DND-41 (cell line): ENCODE measurements at places on chromosomes 7 and 10.

GRCh38 chr10:60260321-60260720 is 129.4 kb downstream of the ANK3 start:
- DNase-seq: no peak

- no peak for DNase-seq
Observed at GRCh38 chr10:227014-227413, 91.8 kb downstream of the ZMYND11 start.

GRCh38 chr10:44927352-44927751 is 16.2 kb downstream of the TMEM72 start:
- no peak for DNase-seq

DNA sequence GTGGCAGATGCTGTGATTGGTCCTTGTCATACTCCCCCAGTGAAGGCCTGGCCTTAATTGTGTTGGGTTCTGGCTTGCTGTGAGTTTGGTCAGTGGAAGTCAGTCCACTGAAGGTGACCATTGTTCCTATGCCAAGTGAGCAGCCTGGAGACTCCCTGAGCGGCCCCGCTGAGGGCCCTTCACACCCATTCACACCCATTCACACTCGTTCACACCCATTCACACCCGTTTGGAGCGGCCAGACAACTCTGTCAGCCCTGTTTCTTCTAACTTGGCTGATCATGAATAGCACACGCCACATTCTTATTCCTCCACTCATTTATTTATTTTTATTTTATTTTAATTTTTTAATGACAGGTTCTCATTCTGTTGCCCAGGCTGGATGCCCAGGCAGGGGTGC is 61.5 kb downstream of the C10orf120 start:
- no peak for DNase-seq

- DNase-seq: peak; percentile 21
Observed at GRCh38 chr7:131218727-131219128, 108.9 kb upstream of the MKLN1 start.

- DNase-seq: no peak
Observed at GRCh38 chr10:3761021-3761686, 23.9 kb downstream of the KLF6 start.

- DNase-seq: no peak
Observed at GRCh38 chr7:77538281-77539212, 1.5 kb downstream of the PTPN12 start.

DNA sequence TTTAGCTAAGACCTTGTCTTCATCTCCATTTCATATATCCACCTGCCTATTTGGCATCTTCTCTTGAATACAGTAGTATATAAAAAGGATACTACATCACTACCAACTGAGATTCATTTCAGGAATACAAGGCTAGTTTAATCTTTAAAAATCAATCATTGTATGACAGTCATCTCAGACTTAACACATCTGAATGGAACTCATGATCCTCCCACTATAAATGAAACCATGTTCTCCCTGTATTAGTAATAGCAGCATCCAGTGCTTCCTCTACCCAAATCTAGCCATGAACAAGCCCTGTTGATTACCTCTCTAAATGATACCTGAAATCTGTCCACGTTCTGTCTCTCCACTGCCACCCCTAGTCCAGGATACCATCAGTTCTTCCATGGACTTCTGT is 196.2 kb downstream of the CDK14 start:
- DNase-seq: no peak
